ENCODE measurements at places on chromosomes 6 and 20.

- DNase-seq: no peak
Measured at GRCh38 chr20:15107931-15108330, 770.5 kb upstream of the FLRT3 start.

DNA sequence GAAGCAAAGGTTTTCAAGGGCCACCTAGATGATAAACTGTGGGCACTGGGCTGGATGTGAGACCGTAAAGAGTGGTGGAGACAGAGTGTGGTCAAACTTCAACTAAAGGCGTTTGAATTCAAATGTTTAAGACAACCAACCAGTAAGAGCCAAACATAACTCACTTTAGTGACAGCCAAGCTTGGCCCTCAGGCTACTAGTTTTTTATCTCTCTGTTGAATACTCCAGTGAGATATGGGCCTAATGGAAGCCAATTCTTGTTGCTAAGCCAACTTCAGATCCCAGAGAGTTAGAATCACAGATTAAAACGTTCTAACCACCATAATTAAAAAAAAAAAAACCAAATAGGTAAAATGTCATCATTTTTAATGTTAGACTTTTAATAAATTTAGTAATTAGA, 57.3 kb downstream of the TRMT6 start:
- DNase-seq: no peak

DNA sequence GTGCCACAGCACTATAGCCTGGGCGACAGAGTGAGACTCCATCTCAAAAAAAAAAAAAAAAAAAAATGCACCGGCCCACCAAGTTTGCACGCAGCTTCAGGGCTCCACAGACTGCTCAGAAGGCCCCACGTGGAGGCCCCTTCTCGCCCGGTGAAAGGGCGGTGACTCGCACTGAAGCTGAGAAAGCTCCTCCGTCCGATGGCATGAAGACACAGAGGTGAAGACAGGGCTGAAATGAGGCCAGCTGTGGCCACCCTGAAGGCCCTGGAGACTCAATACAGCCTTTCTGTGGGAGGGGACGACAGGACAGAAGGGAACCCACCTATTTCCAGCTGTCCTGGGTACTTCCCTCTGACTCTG, 84.0 kb downstream of the PTPN1 start:
- no peak for DNase-seq

DNA sequence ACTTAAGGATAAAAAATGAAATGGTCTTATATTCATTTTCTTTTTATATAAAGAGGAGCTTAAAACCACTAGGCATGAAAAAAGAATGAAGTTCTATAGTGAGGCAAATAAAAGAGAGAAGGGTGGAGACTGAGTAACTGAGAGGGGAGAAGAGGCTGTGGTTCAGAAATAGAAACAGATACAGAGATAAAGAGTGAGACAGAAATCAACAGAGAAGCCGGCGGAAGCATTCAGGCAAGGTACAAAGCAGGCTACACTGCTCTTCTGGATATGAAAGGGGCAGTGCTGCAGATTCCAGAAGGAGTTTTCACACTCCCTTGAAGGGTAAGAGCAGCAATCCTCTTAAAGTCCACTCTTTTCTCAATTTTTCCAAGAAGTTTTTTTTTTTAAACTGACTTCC, 29.9 kb downstream of the NFATC2 start:
- no peak for DNase-seq

- no peak for DNase-seq
Measured at GRCh38 chr6:16389642-16390041, 151.3 kb downstream of the GMPR start.

DNA sequence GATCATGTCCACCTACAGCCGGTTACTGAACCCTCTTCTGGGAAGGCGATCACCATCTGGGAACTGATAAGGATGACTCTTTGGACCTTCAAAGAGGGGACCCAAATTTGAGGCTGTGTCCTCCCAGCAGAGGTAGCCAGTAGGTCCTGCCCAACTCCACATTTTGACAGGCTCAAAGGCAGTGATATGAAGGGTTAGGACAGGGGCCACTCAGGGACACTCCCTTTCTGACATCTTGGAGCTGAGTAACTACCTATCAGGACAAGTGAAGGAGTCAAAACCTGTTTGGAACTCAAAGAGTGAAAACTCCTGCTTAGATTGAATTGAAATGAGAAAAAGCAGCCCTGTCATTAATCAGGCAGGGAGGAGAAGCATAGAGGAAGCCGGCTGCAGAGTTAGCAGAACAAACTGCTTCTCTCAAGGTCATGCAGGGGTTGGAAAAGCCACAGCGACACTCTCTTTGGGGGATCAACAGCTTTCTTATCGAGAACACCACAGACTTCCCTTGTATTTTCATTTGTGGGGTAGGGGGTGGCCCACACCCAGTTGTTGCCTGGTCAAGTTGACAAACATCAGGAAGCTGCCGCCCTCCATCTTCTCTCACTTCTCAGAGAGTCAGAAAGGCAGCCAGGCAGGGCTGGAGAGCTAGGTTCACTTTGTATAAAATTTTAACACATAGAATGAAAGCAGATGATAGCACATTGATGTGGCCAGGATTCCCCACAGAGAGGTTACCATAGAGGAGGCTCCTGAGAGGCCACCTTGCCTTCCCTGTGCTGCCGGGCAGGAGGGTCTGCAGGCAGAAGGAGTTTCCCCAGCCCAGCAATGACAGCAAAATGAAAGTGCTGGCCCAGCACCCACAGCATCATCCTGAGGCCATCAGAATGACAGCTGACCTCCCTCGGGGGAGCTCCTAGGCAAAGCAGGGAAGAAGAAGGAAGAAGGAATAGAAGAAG, 47.6 kb downstream of the AGPAT4 start:
- no peak for DNase-seq

GRCh38 chr6:43842231-43842794, 72.3 kb downstream of the VEGFA start:
- DNase-seq: no peak

GRCh38 chr6:13831615-13832014, 17.3 kb upstream of the MCUR1 start:
- DNase-seq: no peak

DNA sequence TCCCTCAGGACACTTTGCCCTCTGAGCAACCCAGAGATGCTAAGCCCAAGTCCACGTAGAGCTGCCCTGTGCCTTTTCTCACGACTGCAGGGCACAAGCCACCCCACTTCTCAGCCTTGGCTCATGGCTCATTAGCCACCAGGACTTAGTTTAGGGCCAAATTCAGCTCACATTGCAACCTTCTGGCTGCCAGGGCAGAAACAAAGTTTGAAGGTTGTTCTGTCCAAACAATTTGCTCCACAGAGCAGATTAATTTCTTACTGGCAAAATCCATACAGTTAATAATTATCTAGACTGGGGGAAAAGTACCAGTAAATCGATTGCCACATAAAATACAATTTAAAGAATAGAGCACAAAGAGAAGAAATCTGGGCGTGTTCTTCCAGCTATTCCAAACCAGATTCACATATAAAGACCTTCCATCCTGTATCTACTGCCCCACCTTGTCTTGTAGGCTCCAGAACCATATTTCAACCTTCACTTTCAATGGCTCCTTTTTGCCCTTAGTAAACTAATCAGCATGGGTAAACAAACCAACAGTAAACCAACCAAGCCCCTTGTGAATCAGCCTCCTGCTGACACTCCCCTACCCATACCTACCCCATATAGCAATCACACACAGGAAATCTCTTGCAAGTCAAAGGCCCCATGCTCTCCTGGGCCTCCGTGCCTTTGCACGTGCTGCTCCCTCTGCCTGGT, 101.9 kb downstream of the QRSL1 start:
- DNase-seq: no peak

Data from fibroblast of pulmonary artery (primary cell).